IMR-90 (cell line): ENCODE measurements at places on chromosomes 13 and 19. TPM values are rescaled to one million over a fixed set of nuclear protein-coding genes. Genes with fewer than 3 reads are reported as not detected.

DNA sequence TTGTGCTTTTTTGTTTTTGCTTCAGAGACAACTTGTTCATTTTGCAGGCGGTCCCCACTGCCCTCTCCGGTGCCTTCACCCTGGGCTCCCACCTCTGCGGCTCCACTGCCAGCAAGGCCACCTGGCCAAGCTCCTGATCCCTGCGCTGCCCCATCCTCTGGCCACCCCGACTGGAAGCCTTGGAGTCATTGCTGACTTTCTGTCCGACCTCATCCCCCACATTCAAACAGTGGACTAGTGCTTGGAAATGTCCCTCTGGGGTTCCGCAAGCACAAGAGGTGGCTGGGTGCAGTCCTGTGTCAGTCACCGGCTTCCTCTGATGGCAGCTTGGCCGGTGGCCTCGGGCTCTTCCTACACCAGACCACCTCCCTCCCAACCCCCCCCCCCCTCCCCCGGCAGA is 17.0 kb downstream of the IL17D start:
- H3K4me3 ChIP-seq = no peak overlapping the region
- H3K27me3 ChIP-seq = peaks cover 7% of the 10 kb centered on the region; the same call in 1 of the 2 replicates
- H3K36me3 ChIP-seq = no peaks in the 10 kb centered on the region

DNA sequence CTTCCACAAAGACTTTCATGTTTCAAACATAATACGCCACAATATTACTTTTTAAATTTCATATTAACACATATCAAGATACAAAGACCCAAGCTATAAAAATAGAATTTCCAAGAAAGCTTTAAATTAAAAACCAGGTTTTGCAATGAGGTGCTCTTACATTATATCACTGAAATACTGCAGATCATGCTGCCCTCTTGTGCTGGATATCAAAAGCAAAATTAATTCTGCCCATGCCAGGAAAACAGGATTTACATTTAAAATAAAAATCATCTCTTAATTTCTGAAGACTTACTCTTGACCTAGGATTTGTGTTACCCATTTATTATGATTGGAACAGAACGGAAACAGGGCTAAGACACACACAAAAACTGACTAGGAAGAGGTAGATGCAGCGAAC is 145.0 kb downstream of the ABCC4 start:
- H3K36me3 ChIP-seq = peaks cover 20% of the 10 kb centered on the region
- H3K4me3 ChIP-seq = no peak overlapping the region
- no peak overlapping the region for H3K27ac ChIP-seq

DNA sequence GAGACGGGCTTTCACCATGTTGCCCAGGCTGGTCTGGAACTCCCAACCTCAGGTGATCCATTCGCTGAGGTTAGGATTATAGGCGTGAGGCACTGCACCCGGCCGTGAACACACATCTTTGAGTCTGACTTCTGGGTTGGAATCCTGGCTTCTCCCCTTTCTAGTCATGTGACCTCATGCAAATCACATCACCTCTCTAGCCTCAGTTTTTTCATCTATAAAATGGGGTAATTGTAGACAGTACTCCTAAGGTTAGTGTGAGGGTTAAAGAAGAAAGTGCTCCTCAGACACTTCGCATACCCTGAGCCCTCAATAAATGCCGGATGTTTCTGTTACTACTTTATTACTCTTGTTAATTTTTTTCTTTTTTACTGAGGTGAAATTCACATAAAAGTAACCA is 55.4 kb downstream of the KCNC3 start:
- H3K36me3 ChIP-seq = no peaks in the 10 kb centered on the region
- no peak overlapping the region for H3K4me3 ChIP-seq
- H3K4me1 ChIP-seq = no peaks in the 10 kb centered on the region
- DNase-seq = no peak

GRCh38 chr13:52449331-52450011 is 963 bp downstream of the VPS36 start:
- peak overlapping the region; percentile 73 for H3K4me3 ChIP-seq
- H3K27me3 ChIP-seq = no peaks in the 10 kb centered on the region
- H3K36me3 ChIP-seq = no peaks in the 10 kb centered on the region
- no peak for DNase-seq

Gene KLF1
- total RNA-seq = not detected in 2 replicates

Gene KCNN4
- 0.54 and 0.83 TPM in 2 replicates for total RNA-seq

GRCh38 chr13:113044391-113045114 is 61.0 kb upstream of the F7 start:
- no peaks in the 10 kb centered on the region for H3K36me3 ChIP-seq
- DNase-seq = no peak
- no peak overlapping the region for H3K4me3 ChIP-seq
- H3K4me1 ChIP-seq = no peaks in the 10 kb centered on the region
- H3K27ac ChIP-seq = no peak overlapping the region
- H3K27me3 ChIP-seq = peaks cover 61% of the 10 kb centered on the region

DNA sequence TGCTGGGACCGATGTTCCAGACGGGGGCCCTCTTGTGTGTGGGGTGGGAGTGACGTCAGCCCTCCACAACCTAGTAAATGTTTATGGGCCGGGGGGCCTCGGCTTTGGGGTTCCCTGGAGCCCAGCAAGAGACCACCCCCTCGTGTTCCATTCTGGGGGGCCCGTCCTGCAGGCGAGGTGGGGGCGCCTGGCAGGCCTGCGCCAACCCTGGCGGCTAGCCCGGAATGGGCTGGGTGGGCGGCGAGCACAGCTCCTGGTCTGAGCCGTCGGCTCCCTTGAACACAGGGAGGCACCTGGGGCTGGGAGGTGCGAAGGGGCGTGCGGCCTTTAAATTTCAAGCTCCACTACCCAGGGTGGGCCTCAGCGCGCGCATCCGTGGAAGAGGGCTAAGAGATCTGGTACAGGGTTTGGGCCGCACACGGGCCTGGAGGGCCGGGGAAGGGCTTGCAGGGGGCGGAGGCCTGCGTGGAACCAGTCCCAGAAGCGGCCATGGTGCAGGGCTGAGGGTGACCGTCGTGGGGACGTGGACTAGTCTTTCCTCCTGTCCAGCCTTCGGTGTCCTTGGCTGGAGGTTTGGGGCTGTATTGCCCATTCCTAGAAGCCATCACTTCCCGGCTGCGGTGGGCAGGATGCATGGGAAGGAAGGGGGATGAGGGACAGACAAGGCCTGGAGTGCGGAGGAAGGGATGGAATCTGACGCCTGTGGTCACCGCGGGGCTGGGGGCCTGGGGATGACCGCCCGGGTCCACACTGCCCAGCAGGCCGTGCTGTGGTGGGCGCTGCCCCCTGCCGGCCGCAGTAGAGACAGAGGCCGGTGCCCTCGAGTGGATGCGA is 11.4 kb downstream of the NDUFA11 start:
- peak; percentile 35 for DNase-seq
- H3K27ac ChIP-seq = no peak overlapping the region
- H3K4me3 ChIP-seq = no peak overlapping the region
- peaks cover 19% of the 10 kb centered on the region for H3K4me1 ChIP-seq

- H3K36me3 ChIP-seq = no peaks in the 10 kb centered on the region
- no peak for DNase-seq
- H3K4me3 ChIP-seq = no peak overlapping the region
- no peaks in the 10 kb centered on the region for H3K4me1 ChIP-seq
Measured at GRCh38 chr13:65057986-65058385, 2172.2 kb downstream of the PCDH9 start.

Gene MYPOP
- total RNA-seq = 0.28 and 0.36 TPM in 2 replicates

Gene CCDC70
- not detected in 2 replicates for total RNA-seq

GRCh38 chr19:11620553-11620952 is 23.3 kb downstream of the ZNF627 start:
- no peak for DNase-seq
- no peak overlapping the region for H3K27ac ChIP-seq
- H3K4me3 ChIP-seq = no peak overlapping the region
- H3K27me3 ChIP-seq = no peaks in the 10 kb centered on the region; the same call in 1 of the 2 replicates

DNA sequence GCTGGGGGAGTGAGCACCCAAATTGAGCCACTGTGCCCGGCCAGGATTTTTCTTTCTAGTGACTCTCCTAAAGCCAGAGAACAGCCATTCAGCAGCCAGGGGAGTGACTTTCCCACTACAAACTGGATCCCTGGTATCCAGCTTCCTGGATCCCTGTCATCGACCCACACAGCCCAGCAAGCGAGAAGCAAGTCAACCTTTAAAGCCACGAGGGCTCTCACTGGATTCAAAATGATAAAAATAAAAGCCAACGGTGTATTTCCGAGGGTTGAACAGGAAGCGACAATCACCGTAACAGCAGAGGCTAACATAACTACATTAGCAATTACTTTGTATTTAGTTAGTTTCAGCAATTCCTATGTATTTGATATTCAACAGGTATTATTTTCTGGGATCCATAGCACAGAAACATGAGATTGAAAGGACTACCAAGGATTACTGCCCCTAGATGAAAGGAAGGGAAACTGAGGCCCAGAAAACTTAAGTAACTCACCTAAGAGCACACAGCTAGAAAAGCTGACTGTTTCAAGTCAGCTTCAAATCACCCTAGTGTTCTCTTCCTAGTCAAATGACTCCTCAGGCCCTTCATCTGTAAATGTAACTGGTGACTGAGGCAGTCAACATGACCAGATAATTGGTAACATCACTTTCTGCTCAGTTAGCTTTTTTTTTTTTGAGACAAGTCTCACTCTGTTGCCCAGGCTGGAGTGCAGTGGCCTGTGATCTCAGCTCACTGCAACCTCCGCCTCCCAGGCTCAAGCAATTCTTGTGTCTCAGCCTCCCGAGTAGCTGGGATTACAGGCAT is 2.7 kb downstream of the RFX1 start:
- H3K27ac ChIP-seq = no peak overlapping the region
- H3K36me3 ChIP-seq = peaks cover 2% of the 10 kb centered on the region; the same call in 1 of the 2 replicates
- no peak overlapping the region for H3K4me3 ChIP-seq
- DNase-seq = no peak
- H3K4me1 ChIP-seq = peaks cover 4% of the 10 kb centered on the region; the same call in 1 of the 2 replicates

Gene RAB20
- 3.6 and 3.8 TPM in 2 replicates for total RNA-seq
